ENCODE measurements at places on chromosomes 7 and 10.
A peak's percentile ranks its signal among the peaks of the same experiment; 100 is the strongest.

- DNase-seq: no peak
Measured at GRCh38 chr7:117780832-117781231, 92.4 kb downstream of the CTTNBP2 start.

GRCh38 chr7:104231054-104232046, 23.5 kb upstream of the ORC5 start:
- no peak for DNase-seq

GRCh38 chr10:132142396-132143161, 44.2 kb upstream of the DPYSL4 start:
- DNase-seq: peak; percentile 41

- DNase-seq: no peak
Measured at GRCh38 chr7:111755383-111755782, 193.1 kb upstream of the IMMP2L start.

- no peak for DNase-seq
Measured at GRCh38 chr10:49599546-49599945, 10.6 kb upstream of the SLC18A3 start.

DNA sequence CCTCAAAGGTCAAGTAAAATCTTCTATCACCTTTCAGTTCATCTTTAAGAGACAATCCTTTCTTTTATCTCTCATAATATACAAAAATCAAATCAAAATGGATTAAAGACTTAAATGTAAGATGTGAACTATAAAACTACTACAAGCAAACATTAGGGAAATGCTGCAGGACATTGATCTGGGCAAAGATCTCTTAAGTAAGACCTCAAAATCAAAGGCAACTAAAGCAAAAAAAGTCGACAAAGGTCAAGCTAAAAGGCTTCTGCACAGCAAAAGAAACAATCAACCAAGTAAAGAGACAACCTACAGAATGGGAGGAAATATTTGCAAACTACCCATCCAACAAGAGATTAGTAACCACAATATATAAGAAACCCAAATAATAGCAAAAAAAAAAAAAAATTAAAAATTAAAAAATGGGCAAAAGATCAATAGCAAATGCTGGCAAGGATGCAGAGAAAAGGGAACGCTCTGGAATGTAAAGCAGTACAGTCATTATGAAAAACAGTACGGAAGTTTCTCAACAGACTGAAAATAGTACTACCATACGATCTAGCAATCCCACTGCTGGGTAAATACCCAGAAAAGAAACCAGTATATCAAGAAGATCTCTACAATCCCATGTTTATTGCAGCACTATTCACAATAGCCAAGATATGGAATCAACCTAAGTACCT, 41.7 kb downstream of the TNPO3 start:
- DNase-seq: no peak

DNA sequence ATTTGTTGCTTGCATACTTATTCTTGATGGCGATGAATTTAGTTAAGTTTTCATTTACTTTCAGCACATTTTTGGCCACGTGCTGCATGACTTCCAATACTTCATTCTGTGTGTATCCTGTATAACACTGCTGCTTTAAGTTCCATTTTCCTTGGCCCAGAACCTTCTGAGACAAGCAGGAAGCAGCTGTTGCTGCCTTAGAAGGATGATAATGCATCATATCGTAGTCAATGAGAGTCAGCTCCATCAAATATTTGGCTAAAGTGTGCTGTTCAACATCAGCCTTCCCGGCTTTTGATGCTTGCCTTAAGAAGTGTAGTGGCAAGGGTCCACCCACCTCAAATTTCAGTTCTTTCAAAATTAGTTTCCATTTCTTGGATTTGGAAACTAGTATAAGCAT, 59.2 kb upstream of the GLCCI1 start:
- DNase-seq: no peak

- DNase-seq: no peak
Measured at GRCh38 chr7:117809958-117810357, 63.3 kb downstream of the CTTNBP2 start.

DNA sequence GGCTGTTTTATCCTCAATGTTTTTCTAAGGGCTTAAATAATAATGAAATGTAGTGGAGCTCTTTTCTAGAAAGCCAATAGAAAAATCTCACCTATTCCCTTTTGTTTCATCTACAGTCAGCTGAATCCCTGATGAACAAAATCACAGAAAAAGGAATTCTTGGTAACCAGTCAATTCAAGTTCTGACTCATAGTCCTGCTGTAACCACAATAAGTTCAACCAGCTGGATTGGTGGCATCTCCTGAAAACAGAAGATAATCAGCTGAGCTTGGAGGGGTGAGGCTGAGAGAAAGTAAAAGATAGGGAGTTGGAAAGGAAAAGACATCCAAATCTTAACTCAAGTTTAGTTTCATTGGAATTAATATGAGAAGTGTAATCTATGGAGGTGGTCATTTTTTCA, 772.1 kb downstream of the CCSER2 start:
- DNase-seq: no peak

DNA sequence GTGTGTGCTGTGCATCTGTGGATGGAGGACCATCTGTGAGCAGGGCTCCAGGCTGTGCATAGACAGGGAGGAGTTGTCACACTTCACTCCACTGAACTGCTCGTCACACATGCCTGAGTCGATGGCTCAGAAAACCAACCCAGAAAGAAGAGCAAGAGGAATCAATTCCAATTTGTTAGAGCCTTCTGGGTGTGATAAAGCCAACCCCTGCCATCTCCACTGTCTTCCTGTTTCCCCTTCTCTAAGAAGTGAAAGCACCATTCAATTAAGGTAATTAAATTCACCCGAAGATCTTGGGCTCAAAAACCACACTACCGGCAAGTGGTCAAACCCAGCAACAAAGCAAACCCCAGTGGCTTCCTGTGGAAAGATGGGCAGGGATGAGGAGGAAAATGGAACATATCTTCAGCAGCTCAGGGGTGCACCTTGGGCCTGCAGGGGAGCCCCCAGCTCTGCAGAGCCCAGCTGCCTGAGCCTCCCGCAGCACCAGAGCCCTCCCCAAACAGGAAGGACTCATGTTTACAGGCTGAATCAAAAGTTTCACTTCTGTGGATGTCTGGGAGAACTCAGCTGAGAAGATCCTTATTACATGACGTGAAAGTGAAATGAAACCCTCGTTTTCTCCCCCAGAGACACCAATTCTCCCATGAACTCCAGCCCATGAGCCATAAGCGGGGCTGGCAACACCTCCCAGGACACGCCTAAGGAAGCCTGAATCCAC, 10.9 kb downstream of the C10orf71 start:
- peak; percentile 16 for DNase-seq

- no peak for DNase-seq
Measured at GRCh38 chr7:47329320-47329926, 252.5 kb downstream of the TNS3 start.

Measured in stimulated activated CD8-positive, alpha-beta memory T cell treated with anti-CD3 and anti-CD28 coated beads, Interleukin-2, amount 100 ng/mL, for 48 hours (primary cell).